ENCODE measurements at places on chromosomes 12 and 14.
A peak's percentile ranks its signal among the peaks of the same experiment; 100 is the strongest.

- no peak for DNase-seq
Observed at GRCh38 chr14:61262082-61262481, 19.1 kb downstream of the TMEM30B start.

- no peak for DNase-seq
Observed at GRCh38 chr12:42946871-42947381, 357.4 kb upstream of the PRICKLE1 start.

DNA sequence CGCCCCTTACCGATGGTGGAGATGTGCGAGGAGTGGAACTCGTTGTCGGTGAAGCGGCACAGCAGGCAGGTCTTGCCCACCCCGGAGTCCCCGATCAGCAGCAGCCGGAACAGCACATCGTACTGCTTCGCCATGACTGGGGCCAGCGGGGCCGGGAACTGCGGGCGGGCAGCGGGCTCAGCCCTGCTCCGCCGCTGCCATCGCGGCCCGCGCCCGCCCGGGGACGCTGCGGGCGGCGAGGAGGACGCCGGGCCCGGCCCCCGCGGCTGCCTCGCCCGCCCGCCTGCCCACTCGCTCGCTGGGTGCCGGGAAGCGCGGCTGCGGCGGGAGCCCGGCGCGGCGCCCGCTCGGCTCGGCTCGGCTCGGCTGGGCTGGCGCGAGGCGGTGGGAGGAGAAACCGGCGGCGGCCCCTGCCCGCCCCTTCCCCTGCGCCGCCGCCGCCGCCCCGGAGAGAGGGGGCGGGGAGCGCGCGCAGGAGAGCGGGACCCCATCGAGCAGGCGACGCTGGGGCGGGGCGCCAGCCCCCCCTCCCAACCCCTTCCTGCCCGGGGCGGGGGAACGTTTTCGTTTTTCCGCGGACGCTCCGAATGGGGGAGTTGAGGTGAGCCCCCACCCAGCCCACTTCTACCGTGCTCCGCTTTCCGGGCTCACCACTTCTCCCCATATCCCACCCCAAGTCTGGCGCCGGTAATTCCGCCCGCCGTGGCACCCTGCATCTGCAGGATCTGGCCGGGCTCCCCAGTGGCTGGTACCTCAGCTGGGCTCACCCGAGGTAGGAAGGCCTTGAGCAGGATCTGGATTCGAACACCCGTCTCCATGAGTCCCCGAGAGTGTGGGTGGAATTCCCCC lies at the start of gene RAB15:
TSS of gene RAB15 (minus strand) at position 394 of the 849 bp plus-strand sequence. CDS start at position 134, 260 bp downstream.
- DNase-seq: no peak

- DNase-seq: peak; percentile 41
Observed at GRCh38 chr12:107468182-107468581, 217.4 kb upstream of the PWP1 start.

- no peak for DNase-seq
Observed at GRCh38 chr12:26938701-26939062, 412 bp downstream of the FGFR1OP2 start.
